Renal cortical epithelial cell (primary cell): ENCODE measurements at places on chromosomes 7 and 10. TPM values are rescaled to one million over a fixed set of nuclear protein-coding genes. Genes with fewer than 3 reads are reported as not detected.

DNA sequence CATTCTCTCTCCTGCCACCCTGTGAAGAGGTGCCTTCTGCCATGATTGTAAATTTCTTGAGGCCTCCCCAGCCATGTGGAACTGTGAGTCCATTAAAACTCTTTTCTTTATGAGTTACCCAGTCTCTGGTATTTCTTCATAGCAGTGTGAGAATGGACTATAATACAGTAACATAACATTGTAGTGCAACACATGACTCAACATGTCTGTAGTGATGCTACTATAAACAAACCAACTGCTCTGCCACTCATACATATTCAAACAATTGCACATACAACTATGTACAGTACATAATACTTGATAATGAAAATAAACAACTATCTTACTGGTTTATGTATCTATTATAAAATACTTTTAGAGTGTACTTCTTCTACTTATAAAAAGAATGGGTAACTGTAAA lies 7.1 kb downstream of the ATOH7 start:
- peak; percentile 36 for DNase-seq

GRCh38 chr10:80532571-80532970 lies 5.1 kb upstream of the SH2D4B start:
- DNase-seq: no peak

GRCh38 chr10:91495402-91495801 lies 85.3 kb downstream of the HECTD2 start:
- DNase-seq: no peak

- no peak for DNase-seq
Observed at GRCh38 chr10:74910976-74911350, 84.6 kb downstream of the KAT6B start.

GRCh38 chr7:121166916-121167315 lies 161.9 kb upstream of the WNT16 start:
- DNase-seq: no peak

- DNase-seq: peak; percentile 80
Observed at GRCh38 chr7:47085491-47086275, 496.2 kb downstream of the TNS3 start.

The YKT6 gene
- 85.9 and 116 TPM in 2 replicates for total RNA-seq

GRCh38 chr10:100520811-100521210 lies 1.1 kb upstream of the SEC31B start:
- DNase-seq: peak; percentile 18
